ENCODE measurements at places on chromosomes 11 and 22.

- DNase-seq = no peak
Observed at GRCh38 chr11:128563942-128564641, 23.3 kb downstream of the ETS1 start.

- no peak for DNase-seq
Observed at GRCh38 chr11:133819114-133819513, 26.2 kb downstream of the SPATA19 start.

DNA sequence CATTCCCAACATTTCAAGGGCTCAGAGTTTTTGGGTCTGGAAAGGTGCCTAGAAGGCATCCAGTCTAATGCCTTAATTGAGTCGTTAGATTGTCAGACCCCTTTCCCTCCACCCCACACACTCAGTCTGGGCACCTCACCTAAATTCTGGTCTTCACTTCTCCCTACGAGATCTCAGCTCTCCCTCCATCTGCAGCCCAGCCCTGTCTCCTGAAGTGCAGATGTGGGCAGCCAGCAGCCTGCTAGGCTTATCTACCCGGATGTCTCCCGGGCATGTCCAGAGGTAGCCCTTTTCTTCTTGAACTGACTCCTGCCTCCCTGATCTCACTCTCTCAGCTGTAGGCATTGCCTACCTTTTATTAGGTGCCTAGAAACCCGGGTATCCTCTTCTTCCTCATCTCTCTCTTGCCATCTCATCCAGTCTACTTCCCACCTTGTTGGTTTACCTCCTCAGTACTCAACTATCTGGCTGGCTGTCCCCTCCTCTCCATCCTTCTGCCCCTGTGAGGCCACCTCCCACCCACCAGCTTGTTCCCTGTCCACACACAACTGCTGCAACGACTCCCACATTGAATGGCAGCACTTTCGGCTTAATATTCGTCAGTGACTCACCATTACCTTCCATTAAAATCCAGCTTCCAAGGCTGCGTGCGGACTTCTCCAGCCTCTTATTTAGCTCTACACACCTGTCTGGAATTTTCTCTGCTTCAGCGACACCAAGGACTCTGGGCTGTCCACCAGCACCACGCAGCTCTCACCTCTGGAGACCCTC lies 6.2 kb downstream of the SEPTIN3 start:
- no peak for DNase-seq

- DNase-seq = no peak
Observed at GRCh38 chr22:43435851-43436811, 24.3 kb downstream of the MPPED1 start.

DNA sequence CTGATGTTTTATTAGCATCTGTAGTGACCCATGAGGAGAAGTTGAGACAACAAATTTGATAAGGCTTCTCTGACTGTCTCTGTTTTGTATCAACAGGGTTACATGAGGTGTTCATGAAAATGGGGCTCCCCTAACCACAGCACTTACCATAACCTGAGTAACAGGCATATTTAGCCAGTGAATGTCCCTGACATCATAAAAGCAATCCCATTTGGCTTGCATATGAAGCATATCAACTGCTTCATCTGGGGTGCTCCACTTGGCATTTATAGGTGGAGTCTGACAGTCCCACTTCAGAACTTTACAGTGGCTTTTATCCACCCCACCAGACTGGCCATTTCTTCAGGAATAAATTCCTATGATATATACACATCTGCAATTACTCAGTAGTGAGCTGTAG lies 257.6 kb downstream of the LUZP2 start:
- no peak for DNase-seq

DNA sequence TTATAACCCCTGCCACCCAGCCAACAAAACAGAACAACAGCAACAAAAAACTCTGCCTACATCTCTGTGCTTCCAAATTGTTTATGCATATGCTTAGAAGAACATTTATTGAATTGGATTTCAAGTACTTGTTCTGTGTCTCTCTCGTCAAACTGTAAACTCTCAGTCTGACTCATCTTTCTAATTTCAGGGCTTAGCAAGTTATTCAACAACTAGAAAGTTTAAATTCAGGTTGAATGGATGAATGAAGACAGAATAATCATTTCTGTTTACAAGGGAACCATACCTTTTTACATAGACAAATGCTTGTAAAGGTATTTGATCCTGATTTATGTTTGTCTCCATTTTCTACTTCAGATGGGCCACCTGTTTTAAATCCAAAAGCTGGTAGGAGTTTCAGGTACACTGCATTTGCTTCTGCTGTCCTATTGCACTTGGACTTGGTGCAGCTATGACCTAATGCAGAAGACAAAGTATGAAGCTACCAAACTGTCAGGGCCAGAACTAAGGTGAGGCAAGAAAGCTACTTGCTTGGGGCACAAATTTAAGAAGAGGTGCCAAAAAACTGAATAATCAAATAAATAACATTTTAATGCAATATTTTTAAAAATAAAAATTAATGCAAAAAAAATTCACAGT lies 1.6 kb upstream of the FBXO3 start:
- no peak for DNase-seq

Data from RCC 7860 (cell line).